DND-41 (cell line): ENCODE measurements at places on chromosomes 16 and 17.
A peak's percentile ranks its signal among the peaks of the same experiment; 100 is the strongest.

GRCh38 chr16:76900285-76901263 is 290.4 kb upstream of the MON1B start:
- H3K27me3 ChIP-seq: no peaks in the 10 kb centered on the region
- no peak for DNase-seq
- no peak overlapping the region for H3K4me3 ChIP-seq
- H3K4me1 ChIP-seq: no peaks in the 10 kb centered on the region
- H3K36me3 ChIP-seq: no peaks in the 10 kb centered on the region

- peaks cover 9% of the 10 kb centered on the region for H3K4me1 ChIP-seq
- no peaks in the 10 kb centered on the region for H3K27me3 ChIP-seq
- no peak for DNase-seq
Measured at GRCh38 chr16:57413301-57413730, 8.7 kb downstream of the CCL17 start.

DNA sequence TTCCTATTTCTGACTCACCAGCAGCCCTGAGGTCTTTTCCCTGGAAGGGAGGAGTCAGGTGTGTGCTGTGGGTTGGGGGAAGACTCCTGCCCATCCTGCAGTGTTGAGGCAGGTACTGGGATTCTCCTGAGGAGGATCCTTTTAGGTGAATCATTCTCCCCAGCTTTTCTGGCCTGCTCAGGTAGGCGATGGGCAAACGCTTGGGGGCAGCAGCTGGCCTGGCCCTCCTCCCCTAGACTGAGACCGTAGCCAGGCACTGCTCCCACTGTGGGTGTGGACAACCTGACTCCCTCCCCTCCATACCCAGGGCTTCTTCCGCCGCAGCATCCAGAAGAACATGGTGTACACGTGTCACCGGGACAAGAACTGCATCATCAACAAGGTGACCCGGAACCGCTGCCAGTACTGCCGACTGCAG is 15.1 kb downstream of the GJD3 start:
- H3K27me3 ChIP-seq: no peaks in the 10 kb centered on the region
- DNase-seq: no peak
- no peaks in the 10 kb centered on the region for H3K4me1 ChIP-seq

- no peak overlapping the region for H3K4me3 ChIP-seq
- H3K27ac ChIP-seq: no peak overlapping the region
- DNase-seq: no peak
- no peaks in the 10 kb centered on the region for H3K36me3 ChIP-seq
- peaks cover 5% of the 10 kb centered on the region for H3K4me1 ChIP-seq
- H3K27me3 ChIP-seq: no peaks in the 10 kb centered on the region
Measured at GRCh38 chr17:51463353-51463752, 203.0 kb downstream of the UTP18 start.

DNA sequence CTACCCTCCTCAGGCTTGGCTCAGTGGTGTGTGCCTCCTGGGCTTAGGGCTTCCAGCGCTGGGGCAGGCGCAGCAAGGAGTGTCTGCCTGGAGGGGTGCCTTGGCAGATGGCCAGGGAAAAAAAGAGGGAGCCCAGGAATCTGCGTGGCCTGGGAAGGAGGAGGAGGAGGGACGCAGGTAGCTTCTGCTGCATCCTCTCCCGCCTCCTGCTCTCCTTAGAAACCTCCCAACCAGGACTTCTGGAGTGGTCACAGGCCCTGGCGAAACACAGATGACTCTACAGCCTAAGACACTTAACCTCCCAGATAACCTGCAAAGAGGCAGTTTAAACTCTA is 7.3 kb upstream of the BCAR1 start:
- H3K27me3 ChIP-seq: peaks cover 7% of the 10 kb centered on the region
- DNase-seq: no peak
- H3K36me3 ChIP-seq: no peaks in the 10 kb centered on the region
- H3K4me1 ChIP-seq: no peaks in the 10 kb centered on the region
- no peak overlapping the region for H3K27ac ChIP-seq

DNA sequence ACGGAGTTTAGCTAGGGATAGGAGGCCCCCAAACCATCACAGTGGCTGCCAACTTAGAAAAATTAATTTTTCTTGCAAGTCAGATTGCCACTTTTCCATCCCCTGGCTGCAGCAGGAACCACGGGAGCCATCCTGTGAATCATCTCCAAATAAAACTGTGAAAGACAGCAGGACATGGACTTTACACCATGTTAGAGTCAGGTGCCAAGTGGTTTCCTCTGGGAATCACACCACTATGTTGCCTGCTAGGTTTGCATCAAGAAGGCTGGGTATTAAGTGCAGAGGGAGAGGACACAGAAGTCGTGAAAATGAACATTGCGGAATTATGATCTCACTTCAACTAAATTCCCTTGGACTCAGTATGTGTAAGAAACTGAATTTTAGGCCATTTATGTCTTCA is 471.3 kb upstream of the GOT2 start:
- H3K4me3 ChIP-seq: no peak overlapping the region
- DNase-seq: no peak
- no peaks in the 10 kb centered on the region for H3K4me1 ChIP-seq
- H3K36me3 ChIP-seq: no peaks in the 10 kb centered on the region

- H3K36me3 ChIP-seq: peaks cover 18% of the 10 kb centered on the region; the same call in 1 of the 2 replicates
- H3K4me1 ChIP-seq: no peaks in the 10 kb centered on the region
- no peak overlapping the region for H3K4me3 ChIP-seq
Measured at GRCh38 chr16:70715860-70716357, 30.1 kb upstream of the MTSS2 start.

DNA sequence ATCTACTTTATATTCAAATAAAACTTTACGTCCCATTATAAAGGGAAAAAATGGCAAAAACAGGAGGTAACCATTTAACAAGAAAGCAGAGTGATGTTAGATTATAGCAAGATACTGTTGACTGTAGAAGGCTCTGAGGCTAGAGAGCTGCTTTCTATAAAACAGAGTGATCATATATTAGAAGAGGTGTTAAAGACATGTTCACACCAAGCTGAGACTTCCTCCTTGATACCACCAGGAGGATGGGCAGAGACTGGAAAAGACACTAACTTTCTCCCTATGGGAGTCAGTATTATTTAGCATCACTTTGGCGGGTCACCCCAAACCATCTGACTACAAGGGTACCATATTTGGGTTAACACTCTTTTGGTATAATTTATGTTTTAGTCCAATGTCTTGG is 687 bp upstream of the CIITA start:
- no peak for DNase-seq
- no peak overlapping the region for H3K27ac ChIP-seq
- H3K4me3 ChIP-seq: no peak overlapping the region
- peaks cover 10% of the 10 kb centered on the region for H3K27me3 ChIP-seq

GRCh38 chr16:58155839-58156238 is 26.7 kb upstream of the CFAP20 start:
- no peak overlapping the region for H3K4me3 ChIP-seq
- H3K36me3 ChIP-seq: peaks cover 23% of the 10 kb centered on the region
- H3K4me1 ChIP-seq: no peaks in the 10 kb centered on the region
- DNase-seq: no peak

- H3K27ac ChIP-seq: no peak overlapping the region
- no peaks in the 10 kb centered on the region for H3K4me1 ChIP-seq
- peaks cover 48% of the 10 kb centered on the region for H3K27me3 ChIP-seq
- no peak overlapping the region for H3K4me3 ChIP-seq
Measured at GRCh38 chr17:49951362-49952082, 17.5 kb upstream of the DLX4 start.

DNA sequence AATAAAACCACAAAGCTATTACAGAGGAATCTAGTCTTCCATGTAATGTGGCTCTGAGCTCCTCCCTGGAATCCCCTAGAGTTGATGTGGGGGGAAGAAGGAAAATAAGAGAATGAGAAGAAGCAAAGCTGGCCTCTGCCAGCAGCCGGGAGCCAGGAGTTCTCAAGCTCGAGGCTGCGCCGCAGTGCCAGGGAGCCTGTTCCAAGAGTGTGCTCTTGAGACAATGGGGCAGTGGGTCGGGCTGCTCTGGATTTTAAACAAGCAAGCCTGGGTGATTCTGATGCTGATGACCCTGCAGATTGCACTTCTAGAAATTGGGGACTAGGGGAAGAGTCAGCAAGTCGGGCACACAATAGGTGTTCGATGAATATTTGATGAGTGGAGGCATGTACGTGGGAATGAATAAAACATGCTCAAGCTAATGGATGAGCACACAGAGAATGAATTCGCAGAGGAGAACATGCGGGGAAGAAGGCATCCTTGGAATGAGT is 119.9 kb downstream of the CMIP start:
- H3K27me3 ChIP-seq: no peaks in the 10 kb centered on the region
- no peak overlapping the region for H3K4me3 ChIP-seq
- DNase-seq: no peak
- H3K27ac ChIP-seq: no peak overlapping the region; the same call in 1 of the 2 replicates
- H3K36me3 ChIP-seq: no peaks in the 10 kb centered on the region
- H3K4me1 ChIP-seq: no peaks in the 10 kb centered on the region

DNA sequence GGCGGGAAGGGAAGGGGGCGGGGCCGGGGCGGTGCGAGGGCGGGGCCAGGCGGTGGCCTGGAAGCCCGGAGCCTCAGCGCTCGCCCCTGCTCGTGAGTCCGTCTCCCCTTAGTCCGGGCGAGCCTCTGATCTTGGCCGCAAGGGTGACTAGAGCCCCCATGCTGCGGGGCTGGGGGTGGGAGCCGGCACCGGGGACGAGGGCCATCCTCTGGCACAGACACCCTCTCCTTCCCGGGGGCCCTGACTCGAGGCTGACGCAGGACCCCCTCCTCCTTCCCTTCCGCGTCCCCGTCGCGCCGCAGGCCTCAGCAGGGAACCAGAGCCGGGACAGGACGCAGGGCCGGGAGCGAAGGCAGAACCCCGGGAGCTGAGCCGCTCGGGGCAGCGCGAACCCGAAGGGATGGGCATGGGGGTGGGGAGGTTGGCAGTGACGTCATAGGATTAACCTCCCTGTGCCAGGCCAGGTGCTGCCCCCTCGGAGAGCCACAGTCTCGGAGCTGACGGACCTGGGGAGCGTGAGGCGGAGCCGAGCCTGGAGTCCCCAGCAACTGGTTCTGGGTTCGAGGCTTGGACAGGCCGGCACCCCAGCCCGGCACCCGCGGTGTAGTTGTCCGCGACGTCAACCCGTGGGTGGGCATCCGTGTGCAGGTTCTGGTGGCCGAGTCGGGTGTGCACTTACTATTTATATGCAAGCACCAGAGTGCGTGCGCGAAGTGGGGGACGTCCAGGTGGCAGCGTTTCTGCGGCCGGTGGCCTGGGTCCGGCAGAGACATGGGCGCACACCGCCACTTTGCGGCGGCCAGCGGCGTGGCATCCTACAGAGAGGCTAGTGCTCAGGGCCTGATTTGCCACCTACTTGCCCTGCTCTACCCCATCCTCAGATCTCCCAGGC is 503 bp upstream of the PLCD3 start:
- H3K27me3 ChIP-seq: no peaks in the 10 kb centered on the region
- peak; percentile 74 for DNase-seq
- peak overlapping the region; percentile 68 for H3K27ac ChIP-seq
- H3K4me3 ChIP-seq: peak overlapping the region; percentile 56

DNA sequence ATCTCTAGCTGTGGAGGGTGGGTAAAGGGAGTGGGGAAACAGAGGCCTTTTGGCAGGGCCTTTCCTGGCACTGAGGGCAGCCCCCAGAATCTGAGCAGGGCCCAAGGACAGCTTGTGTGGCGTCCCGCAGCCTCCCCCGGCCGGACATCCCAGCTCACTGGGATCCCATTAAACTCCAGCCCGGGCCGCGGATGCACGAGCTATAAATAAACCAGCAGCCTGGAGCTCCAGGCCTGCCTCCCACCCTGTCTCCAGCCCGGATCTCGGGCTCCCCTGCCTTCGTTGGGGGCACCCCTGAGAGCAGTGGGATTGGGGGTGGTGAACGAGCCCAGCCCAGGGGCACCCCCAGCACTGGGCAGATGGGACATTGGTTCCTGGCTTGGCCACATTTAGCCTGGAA is 13.8 kb upstream of the AATK start:
- H3K36me3 ChIP-seq: no peaks in the 10 kb centered on the region
- no peak for DNase-seq
- H3K27me3 ChIP-seq: no peaks in the 10 kb centered on the region
- H3K4me3 ChIP-seq: no peak overlapping the region

DNA sequence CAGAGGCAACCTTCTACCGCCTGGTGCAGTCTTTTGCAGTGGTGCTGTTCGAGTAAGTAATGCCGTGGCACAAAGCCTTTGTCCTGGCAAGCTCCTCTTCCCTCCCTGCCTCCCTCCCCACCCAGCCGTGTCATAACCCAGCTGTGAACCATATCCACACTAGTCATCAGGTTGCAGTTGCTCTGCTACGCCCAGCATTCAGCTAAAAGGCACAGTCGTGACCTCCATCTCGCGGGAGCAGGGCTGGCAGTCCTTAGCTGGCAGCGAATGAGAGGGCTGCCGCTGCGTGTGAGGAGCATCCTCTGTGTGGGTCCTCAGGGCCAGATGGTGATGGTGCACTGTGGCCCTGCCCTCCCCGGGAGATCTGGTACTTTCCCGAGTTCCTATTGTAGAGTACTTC is 39.3 kb downstream of the CIBAR2 start:
- no peak for DNase-seq
- H3K4me3 ChIP-seq: no peak overlapping the region
- H3K27me3 ChIP-seq: no peaks in the 10 kb centered on the region

- H3K36me3 ChIP-seq: no peaks in the 10 kb centered on the region
- peaks cover 12% of the 10 kb centered on the region for H3K27me3 ChIP-seq
- H3K4me3 ChIP-seq: no peak overlapping the region
- peaks cover 9% of the 10 kb centered on the region for H3K4me1 ChIP-seq
- no peak for DNase-seq
Measured at GRCh38 chr17:7042501-7043181, 1.3 kb downstream of the SLC16A11 start.

- H3K4me3 ChIP-seq: no peak overlapping the region
- H3K27ac ChIP-seq: no peak overlapping the region
- H3K4me1 ChIP-seq: no peaks in the 10 kb centered on the region
- H3K36me3 ChIP-seq: no peaks in the 10 kb centered on the region
- DNase-seq: no peak
Measured at GRCh38 chr17:55272711-55273578, 8.2 kb downstream of the HLF start.

GRCh38 chr17:77142689-77143088 is 1.9 kb downstream of the SEC14L1 start:
- no peak for DNase-seq
- peaks cover 34% of the 10 kb centered on the region for H3K36me3 ChIP-seq

GRCh38 chr16:60123392-60124023 is 1389.4 kb upstream of the GOT2 start:
- peak overlapping the region; percentile 21; the same call in 1 of the 2 replicates for H3K27ac ChIP-seq
- no peaks in the 10 kb centered on the region for H3K27me3 ChIP-seq
- DNase-seq: peak; percentile 15
- no peak overlapping the region for H3K4me3 ChIP-seq
